ENCODE measurements at places on chromosomes 5 and 9.

DNA sequence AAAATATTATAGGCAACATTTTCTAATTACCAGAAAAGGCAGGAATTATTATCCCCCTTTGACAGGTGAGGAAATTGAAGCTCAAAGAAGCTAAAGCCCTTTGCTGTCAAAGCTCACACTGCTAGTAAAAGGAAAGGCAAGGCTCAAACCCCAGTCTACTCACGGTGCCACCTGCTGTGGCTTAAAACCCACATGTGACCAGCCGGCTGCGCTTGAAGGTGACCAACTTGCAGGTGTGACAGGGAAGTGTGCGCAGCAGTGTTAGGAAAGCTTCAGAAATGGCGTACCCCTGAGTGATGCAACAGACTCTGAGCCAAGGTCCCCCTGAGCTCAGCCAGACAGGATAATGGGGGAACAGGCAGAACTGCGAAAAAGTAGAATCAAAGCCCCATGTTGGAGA lies 45.2 kb downstream of the PAX5 start:
- no peak for DNase-seq

- DNase-seq: no peak
These were observed 79.0 kb upstream of the TARS1 start for GRCh38 chr5:33361781-33362180.

- DNase-seq: no peak
These were observed 52.2 kb downstream of the ABHD17B start for GRCh38 chr9:71858812-71859211.

DNA sequence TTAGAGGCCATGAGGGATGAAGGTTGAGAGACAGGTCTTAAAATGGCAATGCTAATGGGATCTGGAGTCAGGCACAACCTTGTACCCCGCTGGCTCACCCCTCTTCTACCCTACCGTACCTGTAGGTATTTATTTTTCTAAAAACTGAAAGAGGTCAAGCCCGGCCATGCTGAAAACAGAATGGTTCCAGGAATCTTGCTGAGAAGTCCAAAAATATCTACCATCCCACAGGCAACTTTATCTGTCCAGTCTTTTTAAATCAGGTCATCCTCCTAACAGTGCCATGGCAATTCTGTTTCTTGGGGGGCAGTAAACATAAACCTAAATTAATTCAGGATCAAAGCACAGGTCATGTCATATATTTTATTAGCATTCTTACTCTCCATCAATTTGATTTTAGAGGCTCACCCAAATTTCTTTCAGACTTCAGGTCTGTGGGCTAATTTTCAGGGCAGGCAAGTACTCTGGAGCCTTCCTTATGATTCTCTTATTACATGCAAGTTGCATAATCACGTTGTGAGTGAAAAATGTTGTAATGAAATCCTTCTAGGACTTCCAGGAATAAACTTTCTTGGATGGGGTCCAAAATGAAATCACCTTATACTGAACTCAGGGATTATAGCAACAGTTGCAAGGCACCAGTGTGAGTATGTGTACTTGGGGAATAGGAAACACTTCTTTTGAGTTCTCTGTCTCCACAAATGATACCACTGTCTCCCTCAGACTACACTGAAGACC lies 102.7 kb upstream of the NREP start:
- DNase-seq: no peak

- DNase-seq: no peak
These were observed 942 bp downstream of the PHF2 start for GRCh38 chr9:93577078-93577974.

GRCh38 chr5:122896598-122897282 lies 51.3 kb downstream of the SNX24 start:
- no peak for DNase-seq

DNA sequence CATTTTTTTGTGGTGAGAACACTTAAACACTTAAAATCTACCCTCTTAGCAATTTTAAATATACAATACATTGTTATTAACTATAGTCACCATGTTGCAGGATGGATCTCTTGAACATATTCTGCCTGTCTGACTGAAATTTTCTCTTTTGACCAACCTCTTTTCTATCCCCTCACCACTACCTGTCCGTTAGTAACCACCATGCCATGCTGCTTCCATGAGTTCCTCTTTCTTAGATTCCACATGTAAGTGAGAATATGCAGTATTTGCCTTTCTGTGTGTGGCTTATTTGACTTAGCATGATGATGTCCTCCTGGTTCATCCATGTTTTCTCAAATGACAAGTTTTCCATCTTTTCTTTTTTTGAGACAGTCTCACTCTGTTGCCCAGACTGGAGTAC lies 48.5 kb upstream of the NAA35 start:
- DNase-seq: no peak

DNA sequence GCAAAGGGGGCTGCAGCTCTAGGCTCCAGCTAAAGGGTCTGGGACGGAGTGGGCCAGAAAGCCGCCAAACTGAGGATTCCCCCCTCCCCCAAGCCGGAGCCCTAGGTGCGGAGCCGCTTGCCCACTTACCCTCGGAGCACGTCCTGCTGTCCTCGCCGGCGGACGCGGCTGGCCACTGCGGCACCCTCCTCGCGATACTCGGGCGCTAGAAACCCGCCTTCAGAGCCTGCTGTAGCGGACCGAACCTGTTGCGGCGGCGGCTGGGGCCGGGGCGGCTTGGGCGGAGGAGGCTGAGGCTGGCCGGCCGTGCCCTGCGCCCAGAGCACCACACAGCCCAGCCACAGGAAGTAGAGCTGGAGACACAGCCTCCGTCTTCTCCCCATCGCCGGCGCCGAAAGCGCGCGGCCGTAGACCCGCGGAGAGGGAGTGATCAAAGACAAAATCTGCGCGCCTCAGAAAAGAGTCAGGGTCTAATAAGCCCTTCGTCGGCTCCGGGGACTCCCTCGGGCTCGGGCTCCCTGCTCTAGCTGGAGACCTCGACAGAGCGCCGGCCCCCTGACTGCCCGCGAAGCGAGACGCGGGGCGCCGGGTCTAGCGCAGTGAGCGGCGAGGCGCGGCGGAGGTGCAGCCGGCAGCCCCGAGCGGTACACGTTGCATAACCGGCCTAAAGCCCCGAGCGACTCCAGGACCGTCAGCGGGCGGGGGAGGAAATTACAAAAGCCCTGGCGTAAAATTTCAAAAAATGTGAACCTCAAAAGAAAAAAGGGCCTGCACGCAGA lies 635 bp downstream of the FBN2 start:
- no peak for DNase-seq

DNA sequence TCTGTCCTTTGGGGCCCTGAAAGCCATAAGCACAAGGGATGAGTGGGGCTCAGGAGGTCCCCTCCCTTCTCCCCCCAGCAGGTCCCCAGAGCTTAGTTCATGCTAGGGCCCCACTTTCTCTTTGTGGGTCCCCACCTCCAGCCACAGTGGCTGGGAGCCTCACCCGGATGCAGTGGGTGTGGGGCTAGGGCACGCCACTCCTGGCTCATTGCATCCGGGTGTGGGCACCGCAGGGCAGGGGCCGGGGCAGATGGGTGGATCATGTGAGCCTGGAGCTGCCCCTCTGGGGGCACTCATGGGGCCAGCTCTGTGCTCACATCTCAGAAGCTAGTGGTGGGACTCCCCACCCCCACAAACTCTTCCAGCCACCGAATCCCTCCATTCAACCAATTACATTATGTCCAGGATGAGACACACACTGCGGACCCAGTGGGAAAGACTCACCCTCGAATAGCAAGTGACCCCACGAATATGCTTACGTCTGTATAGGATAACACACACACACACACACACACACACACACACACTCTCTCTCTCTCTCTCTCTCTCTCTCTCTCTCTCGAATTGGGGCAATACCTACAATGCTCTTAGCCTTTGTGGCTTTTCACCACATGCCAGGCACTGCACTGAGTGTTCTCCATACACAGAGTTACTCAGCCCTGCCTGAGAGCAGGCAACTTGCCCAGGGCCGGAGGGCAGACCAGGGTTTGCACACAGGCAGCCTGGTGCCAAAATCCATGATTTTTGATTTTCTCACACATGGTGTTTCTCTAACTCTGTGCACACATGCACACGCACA lies 16.8 kb upstream of the PHYKPL start:
- DNase-seq: no peak

- DNase-seq: no peak
These were observed 17.0 kb upstream of the CRB2 start for GRCh38 chr9:123338710-123339665.

DNA sequence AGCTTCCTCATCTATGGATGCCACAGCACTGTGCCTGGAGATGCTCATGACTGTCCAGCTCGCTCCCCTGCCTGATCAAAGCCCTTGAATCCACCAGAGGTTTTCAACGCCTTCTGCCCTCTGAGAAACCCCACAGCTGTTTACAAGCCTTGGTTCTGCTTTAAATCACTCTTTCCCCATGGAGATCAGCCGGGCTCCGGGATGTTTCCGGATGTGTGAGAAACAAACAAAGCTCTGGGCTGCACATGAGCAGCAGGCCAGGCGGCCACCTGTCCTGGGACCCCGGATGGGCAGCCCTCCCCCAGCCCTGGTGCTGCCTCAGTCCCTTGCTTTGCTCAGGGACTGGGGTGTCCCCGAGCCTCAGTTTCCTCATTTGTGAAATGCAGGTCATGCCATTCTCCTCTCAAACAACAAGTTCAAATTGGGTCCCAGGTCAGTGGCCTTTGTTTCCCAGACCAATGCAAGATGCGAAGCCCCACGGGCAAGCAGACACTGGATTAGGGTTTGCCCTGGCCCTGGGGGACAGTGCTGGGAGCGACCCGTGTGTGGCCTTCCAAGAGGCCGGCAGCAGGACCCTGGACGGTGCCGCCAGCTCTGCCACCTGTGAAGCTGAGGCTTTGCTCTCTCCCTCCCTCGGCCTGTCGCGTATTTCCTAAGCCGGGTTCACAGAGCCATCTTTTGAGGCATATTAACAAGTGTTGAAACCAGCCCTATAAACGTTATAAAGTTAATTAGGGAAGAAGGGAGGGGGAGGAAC lies 42.4 kb upstream of the PHYKPL start:
- DNase-seq: no peak

- no peak for DNase-seq
These were observed 1.8 kb downstream of the COQ4 start for GRCh38 chr9:128324401-128324800.

DNA sequence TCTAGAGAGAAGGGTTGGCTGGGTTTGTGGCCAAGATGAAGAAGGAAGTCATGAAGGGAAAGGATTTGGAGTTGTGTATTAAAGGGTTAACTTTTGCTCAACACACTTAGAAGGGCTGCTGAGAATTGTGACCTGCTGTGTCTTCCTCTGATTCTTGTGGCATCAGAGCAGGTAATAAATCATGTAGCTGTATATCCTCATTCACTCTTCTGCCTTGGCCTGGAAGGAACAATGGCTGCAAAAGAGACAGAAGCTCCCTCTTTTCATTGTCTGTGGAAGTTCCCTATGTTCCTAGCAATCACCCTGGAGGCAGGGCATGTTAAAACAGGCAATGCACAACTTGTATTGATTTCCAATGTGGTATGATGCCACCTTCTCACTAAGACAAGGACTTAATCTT lies 159.1 kb downstream of the LRRC70 start:
- no peak for DNase-seq

- no peak for DNase-seq
These were observed 261.9 kb upstream of the NREP start for GRCh38 chr5:112018846-112019245.

GRCh38 chr5:66193419-66193818 lies 49.3 kb downstream of the SREK1 start:
- no peak for DNase-seq

GRCh38 chr9:117678871-117679270 lies 25.3 kb upstream of the TLR4 start:
- DNase-seq: no peak

DNA sequence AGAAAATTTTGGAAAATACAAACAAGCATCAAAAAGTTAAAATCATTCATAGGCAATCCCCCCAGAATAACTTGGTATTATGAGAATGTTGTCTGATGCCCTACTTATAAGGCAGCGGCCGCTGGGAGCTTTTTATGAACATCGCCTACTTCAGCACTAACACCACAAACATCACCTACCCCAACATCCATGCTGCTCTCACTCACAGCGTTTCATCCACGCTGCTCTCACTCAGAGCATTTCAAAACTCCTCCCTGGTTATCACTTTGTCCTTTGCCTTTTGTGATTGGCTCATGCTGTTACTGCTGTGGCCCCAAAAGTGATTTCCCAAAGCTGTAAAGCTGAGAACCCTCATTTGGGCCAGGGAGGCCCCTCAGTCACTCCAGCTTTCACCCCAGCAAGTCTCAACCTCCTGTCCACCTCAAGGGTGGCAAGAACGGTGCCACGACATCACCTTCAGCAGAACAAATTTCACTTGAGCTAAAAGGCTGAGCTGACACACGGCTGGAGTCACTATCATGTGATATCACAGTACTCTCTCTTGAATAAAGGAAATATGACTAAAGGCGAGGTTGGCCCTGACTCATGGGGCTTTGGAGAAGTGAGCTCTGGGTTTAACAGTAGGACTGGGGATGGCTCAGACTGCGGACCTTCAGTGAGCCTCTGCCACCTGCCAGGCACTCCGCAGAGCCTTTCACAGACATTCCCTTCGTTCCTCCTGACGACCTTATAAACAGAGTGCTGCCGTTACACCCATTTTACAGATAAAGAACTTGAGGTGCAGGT lies 25.2 kb downstream of the SHC3 start:
- peak; percentile 32 for DNase-seq

GRCh38 chr5:179153341-179153901 lies 93.2 kb downstream of the ZNF354C start:
- no peak for DNase-seq

DNA sequence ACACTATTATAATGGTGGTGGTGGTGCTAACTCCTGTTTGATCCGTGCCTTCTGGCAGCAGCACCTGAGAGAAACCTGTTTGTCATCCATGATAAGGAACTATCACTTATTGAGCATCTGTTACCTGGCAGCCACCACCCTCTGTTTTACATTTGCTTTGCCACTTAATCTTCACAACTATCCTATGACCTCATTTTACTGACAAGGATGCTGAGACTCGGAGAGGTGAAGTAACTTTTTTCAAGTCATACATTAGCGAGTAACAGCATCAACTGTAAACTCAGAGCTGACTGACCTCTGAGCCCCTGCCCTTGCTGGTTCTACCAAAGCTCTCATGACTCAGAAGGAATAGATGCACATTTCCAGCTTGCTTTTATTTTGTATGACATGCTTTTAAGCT lies 81.1 kb downstream of the EGFLAM start:
- no peak for DNase-seq

GRCh38 chr9:81380504-81381359 lies 308.6 kb downstream of the TLE1 start:
- no peak for DNase-seq

DNA sequence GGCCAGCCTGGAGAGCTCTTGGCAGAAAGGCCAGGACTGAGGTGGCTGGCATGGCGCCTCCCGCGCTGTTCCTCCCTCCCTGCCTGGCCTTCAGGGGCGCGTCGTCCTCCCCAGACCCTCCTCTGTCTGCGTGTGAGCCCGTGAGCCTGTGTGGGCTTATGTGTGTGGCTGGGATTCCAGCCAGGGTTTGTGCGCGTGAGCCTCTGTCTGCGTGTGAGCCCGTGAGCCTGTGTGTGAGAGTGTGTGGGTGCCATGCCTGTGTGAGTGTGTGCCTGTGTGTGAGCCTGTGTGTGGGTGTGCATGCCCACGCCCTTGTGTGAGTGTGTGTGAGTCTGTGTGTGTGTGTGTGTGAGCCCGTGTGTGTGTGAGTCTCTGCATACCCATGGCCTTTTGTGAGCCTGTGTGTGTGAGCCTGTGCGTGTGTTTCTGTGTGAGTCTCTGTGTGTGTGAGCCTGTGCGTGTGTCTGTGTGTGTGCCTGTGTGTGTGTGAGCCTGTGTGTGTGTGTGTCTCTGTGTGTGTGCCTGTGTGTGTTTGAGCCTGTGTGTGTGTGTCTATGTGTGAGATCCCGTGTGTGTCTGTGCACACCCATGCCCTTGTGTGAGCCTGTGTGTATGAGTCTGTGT lies 13.0 kb downstream of the RXRA start:
- DNase-seq: no peak

All from COLO829 (cell line).